CD4-positive, alpha-beta T cell treated with Interleukin-6 for 4 hours (primary cell): ENCODE measurements at places on chromosomes 11 and 22.

DNA sequence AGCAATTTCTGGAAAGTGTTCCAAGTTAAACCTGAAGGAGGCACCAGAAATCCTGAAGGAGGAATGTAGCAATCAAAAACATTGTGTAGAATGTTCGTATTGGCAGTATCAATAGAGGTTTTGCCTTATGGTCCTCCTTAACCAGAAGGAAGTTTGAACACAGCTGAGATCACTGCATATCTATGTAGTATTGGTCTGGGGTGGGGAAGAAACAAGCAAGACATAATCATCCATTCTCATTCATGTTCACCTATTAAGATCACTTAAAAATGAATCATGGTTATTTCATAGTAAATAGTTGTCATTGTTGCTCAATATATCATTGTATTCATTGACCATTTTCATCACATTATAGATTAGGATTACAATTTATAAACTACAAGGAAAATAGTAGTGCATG, 160.5 kb downstream of the DDX10 start:
- DNase-seq, result no peak

DNA sequence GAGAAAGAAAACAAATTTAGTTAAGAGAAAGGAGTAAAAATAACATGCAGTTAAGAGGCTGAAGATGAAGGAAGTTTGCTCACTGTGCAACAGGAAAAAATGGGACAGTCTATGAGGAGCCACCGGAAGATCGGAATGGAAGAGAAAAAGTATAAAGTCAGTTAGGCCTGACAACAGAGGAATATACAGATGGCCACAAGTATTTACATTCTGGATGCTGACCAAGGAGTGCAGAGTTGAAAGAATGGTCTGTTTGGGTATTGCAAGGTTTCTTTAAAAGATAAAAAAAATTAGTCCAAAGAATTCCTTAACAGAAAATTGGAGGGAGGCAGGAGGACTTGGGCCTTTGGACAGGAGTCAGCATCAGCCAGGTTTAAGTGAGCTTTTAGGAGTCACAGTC, 37.5 kb downstream of the RBFOX2 start:
- DNase-seq, result no peak

DNA sequence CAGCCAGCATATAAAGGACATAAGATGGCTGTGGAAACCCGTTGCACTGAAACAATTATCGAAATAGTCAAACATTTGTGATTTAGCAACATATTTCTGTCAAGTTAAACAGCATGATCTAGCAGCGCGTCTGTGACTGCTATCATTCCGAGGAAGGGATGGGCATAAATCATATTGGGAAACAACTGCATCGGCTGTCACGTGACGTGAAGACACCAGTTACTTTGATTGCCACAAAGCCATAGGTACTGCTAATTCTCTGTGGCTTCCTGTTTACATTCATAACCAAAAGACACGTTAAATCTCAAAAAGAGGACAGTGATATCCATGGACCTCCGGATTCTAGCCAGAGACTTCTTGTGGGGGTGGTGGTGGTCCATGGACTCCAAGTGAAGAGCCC, 87.8 kb downstream of the CACNA1I start:
- peak; percentile 65 for DNase-seq

DNA sequence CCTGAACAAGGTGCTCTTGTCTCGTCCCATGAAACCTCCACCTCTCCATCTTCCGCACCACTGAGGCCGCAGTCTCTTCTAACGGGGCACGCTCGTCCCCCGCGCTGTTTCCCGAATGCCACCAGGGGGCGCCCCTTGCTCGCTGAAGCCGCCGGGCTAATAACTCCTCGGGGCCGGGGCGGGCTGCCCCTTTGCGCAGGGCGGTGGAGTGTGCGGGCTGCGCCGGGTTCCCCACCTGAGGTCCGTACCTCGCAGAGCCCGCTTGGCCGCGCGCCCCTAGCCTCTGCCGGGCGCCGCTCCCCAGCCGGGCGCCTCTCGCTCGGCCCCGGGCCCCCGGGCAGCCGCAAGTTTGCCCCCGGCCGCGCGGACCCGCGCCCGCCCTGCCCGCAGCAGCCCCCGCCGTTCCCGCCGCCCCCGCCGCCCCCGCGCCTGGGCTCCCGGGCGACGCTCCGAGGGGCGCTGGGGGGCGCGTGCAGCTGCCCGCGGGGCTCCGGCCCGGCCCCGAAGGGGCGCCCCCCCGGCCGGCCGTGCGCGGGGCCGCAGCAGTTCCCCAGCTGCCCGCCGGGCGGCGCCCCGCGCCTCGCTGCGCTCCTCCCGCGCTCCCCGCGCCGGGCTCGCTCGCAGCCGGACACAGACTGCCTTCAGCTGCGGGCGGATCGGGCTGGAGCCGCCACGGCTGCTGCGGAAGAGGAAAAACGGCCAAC, at the start of gene GRIK4:
TSS of gene GRIK4 (plus strand) at position 633 of the 704 bp plus-strand sequence. CDS start 148,571 bp downstream, outside the sequence.
- peak; percentile 71 for DNase-seq

- DNase-seq, result no peak
Observed at GRCh38 chr11:125358254-125358840, 137.7 kb downstream of the FEZ1 start.

DNA sequence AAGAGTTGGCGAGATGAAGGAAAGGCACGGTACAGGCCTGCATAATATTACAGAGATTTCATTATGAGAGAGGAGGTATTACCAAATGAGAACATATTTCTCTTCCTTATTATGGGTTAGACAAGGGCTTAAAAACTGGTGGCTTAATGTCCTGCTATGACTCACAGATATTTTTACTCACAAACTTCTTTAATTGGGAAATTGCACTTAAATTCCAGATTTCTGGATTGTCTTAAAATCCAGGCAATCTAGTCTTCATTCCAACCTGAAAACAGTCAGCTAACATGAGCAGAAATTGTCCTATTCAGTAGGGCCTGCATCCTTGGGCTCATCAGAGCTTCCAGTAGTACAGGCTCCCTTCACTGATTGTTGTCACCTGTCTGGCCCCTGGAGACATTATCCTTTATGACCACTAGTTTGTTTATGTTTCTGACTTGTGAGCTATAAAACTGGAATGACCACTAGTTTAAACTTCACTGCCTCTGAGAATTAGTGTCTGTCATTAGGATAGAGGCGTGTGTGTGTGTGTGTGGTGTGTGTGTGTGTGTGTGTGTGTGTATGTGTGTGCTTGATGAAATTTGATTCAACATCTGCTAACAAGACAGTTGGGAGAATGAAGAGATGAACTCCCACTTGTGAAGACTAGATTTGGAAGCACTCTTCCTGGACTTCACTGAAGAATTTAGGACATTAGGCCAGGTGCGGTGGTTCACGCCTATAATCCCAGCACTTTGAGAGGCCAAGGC, 25.1 kb downstream of the DBX1 start:
- DNase-seq, result no peak

DNA sequence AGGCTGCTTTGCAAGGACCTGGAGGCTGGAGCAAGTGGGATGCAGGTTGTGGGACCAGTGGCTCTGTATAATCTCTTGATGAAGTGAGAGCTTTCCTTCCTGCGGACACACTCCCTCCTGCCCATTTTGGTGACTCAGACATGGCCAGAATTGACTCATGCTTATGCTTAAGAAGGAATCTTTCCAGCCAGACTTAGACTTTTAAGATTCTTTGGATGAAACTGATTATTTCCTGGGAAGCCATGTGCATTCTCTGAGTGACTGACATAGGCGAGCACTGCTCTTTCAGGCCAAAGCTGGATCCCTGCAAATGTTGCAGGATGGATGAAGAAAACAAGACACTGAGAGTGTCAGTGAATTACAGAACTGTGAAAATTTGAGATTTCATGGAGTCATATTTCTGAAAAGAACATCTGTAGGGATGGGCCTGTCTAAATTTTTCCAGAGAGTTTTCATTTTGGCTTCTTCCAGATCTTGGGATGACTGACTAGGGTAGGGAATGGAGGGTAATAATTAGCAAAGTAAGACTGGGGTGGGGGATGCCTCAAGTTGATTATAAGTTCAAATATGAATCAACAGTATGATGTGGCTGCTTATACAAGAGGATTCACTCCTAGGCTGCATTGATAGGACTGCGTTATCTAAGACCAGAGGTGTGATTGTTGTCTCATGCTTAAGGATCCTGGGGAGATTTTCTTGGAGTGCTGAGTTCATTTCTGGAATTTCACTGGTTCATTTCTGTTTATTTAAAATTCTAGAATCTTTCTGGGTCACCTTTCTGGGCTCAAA, 195.8 kb downstream of the HIPK3 start:
- no peak for DNase-seq

DNA sequence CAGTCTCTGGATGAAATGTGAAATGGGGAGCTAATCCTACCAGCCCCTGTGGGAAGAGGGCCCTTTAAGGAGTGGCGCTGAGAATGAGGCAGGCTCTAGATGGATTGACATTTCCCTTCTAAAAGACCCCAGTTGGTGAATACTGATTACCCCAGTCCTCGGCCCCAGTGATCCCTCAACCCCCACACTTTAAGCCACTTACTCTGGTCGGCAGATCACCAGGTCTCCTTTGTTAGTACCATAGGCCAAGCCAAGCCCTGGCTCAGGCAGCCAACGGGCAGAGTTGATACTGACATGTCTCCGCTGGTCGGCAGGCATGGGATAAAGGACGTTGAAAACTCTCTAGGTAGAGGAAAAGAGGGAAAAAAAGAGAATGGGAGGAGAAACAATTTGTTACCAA, 26.1 kb upstream of the CHRM4 start:
- no peak for DNase-seq

- no peak for DNase-seq
Observed at GRCh38 chr11:9528136-9528501, 45.4 kb upstream of the WEE1 start.

DNA sequence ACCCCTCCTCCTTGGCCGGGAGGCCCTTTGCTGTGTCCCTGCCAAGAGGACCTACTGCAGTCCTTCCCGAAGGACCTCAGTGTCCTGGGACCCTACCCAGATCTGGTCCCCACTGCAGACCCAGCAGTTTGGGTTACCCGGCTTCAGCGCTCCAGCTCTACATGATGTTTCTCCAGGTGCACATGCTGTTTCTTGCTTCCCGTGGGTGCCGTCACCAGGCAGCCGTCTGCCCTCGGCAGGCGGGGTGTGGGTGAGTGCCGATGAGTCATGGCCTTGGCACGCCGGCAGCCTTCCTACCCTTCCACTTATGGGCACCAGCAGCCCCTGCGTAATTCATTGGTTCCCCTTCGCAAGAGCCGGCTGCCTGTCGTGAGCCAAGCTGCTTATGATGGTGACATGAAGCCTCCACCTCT, 101.8 kb downstream of the BCR start:
- no peak for DNase-seq

GRCh38 chr11:36349351-36350136, 53.5 kb downstream of the PRR5L start:
- DNase-seq, result no peak

- no peak for DNase-seq
Observed at GRCh38 chr11:112210890-112211289, 15.3 kb upstream of the PTS start.

DNA sequence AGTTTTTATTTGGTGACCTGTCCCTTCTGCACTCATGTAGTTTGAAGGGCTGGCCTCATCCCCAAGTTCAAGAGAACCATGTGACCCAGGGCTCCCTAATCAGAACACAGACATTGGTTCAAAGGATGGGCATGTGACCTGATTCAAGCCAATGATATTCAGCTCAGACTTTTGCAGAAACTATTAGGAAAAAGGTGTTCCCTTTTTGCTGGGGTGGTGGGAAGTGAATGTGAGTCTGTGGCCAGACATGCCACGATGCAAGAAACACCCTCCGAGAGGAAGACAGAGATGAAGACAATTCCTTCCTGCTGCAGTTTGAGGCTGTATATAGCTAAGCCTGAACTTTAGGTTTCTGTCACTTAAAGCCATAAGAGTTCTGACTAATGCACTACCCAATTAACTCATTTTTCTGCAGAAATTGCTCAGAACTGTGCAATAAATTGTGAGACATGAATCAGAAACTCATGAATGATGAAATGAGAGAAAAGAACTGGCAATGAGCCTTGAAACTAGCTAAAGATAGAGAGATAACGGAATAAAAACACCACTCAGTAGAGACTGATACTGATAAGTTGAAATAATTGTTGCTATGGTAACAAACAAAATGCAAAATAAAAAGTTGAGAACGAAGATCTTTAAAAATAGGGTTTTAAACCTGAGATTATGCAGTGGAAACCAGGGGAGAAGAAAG, 9.2 kb upstream of the MAPK1 start:
- DNase-seq, result no peak

- no peak for DNase-seq
Observed at GRCh38 chr22:47553436-47553835, 791.0 kb downstream of the TBC1D22A start.

DNA sequence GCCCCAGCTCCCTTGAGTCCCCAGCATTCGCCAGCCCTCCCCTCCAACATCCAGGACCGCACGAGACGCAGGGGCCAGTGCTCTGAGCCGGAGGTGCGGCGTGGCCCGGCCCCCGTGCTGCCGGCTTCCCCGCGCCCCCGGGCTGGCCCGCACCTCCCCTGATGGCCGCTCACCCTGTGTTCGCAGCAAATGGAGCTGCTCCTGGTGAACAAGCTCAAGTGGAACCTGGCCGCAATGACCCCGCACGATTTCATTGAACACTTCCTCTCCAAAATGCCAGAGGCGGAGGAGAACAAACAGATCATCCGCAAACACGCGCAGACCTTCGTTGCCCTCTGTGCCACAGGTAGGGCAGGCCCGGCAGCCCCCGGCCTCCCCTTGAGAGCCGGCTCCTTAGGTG, 2.7 kb downstream of the CCND1 start:
- DNase-seq, result no peak

DNA sequence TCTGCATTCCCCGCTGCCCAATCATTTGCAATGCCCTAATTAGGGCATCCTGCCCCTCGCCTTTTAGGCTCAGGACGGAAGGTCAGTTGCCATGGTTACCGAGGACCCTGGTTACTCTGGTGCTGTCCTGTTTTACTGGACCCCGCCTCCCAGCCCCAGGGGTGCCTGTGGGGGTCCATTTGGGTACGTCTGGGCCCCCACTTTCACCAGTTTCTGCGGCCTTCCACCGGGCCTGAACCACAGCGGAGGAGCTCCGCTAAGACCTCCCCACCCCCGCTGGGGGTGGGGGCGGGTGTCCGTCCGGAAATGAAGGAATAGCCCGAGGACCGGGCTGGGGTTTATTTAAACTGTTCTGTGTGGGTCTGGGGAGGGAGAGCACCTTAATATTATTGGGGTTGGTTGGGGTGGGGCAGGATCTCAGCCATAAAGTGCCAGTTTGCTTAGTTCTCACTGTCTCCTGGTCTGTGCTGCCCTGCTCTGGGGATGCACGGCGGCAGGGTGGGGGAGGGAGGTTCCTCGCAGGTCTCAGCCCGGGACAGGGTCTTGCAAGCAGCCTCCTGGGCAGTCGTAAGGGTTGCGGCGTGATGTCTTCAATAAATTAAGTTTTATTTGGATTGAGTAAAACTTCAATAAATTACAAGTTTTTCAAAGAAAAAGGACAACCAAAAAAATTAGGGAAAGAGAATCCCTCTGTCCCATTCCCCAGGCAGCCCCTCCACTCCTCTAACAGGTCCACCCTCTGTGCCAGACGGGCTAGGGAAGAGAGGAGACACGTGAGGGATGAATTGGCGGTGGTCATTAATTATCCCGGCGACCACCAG, 5.3 kb downstream of the PHOX2A start:
- no peak for DNase-seq
